ENCODE measurements at places on chromosomes 2 and 18.

GRCh38 chr2:16067866-16068551, 127.7 kb downstream of the MYCN start:
- no peak for DNase-seq

DNA sequence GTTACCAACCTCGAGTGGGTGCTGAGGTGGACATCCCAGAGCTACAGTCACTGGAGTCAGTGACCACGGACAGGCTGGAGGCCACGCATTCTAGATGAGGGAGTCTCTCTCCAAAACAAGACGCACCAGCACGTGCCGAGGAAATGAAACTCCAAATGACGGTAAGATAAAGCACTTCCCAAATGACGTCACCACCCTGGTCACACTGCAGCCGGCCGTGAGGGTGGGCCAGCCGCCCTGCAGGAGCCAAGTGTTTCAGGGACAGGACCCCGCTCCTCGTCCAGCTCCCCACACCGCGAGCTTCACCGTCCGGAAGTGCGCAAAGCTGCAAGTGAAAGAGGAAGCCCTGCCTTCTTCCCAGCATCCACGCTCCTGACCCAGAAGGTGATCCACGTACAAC, 99.4 kb downstream of the ZNF516 start:
- DNase-seq, result no peak

DNA sequence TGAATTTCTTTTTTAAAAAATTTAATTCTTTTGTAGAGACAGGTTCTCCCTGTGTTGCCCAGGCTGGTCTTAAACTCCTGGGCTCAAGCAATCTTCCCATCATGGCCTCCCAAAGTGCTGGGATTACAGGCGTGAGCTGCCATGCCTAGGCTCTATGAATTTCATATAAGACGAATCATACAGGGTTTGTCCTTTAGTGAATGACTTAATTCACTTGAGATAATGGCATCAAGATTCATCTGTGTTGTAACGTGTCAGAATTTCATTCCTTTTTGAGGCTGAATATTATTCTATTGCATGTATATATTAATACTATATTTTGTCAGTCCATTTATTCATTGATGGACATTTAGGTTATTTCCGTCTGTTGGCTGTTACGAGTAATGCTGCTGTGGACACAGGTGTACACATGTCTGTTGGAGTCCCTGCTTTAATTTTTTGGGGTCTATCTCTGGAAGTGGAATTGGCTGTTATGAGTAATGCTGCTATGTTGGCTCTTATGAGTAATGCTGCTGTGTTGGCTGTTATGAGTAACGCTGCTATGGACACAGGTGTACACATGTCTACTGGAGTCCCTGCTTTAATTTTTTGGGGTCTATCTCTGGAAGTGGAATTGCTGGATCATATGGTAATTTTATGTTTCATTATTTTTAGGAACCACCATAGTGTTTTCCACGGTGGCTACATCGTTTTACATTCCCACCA, 210.6 kb downstream of the CAMKMT start:
- DNase-seq, result no peak

DNA sequence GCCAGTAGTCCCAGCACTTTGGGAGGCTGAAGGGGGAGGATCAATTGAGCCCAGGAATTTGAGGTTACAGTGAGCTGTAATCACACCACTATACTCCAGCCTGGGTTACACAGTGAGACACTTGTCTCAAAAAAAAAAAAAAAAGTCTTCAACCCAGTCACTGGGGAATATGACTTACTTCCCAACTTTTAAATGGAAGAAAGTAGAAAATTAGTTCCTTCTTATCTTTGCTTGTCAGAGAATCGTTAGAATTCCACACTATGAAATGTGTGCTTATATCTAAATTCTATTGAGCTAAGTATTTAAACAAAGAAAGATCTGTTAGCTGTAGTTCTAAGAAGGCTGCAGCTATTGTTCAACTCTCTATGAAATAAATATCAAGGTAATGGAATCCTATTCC, 22.4 kb downstream of the DYNC2LI1 start:
- no peak for DNase-seq

DNA sequence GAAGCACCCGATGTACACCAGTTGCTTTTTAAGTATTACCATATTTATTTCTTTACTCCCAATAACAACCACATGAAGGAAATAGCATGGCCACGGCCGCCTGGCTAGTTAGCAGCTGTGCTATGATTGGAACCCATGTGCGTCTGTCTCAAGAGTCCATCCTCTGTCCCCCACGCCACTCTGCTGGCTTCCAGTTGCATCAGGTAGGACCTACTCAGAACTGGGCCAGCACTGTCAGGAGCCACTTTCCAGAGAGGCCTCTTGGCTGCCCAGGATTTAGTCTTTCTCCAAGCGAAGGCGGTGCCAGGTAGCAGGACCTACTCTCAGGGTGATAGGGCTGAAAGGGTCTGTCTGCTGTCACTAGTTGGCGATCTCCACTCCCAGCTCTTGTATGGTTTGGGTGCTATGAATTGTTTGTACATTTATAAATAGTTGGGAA, 22.1 kb downstream of the ASB18 start:
- DNase-seq, result no peak

DNA sequence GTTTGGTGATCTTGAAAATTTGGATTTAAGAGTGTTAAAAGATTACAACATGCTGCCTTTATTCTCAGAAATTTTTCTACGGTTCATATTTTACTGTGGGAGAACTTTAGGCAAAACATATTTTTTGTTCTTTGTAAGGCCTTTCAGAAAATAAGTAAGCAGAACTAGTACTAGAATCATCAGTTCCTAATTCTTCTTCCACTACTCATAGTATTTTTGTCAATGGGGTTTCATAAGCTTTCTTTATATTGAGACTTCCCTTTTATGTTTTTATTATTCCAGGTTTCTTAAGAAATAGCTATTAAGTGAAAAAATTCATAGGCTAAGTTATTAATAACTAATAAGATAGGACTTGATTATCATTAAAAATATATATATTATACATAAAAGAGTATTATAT, 12.4 kb downstream of the UGGT1 start:
- DNase-seq, result no peak

DNA sequence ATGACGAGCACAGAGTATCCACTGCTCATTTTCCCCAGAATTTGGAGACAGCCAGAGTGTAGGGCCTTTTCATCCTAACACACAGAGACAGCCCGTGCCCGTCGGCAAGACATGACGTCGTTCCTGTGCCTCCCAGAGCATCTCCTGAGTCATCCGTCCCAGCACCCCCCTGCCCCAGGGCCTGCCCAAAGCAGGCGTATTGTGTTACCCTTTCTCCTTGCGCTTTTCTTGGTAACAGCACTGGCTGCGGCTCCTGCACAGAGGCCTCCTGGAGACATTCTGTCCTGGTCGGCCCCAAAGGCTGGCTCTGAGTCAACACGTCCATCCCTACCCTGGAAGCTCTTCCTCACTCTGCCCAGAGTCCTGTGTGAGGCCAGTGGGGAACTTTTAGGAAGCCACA, 217.1 kb downstream of the KLHL29 start:
- no peak for DNase-seq

GRCh38 chr18:79348066-79348465, 47.7 kb upstream of the NFATC1 start:
- no peak for DNase-seq

DNA sequence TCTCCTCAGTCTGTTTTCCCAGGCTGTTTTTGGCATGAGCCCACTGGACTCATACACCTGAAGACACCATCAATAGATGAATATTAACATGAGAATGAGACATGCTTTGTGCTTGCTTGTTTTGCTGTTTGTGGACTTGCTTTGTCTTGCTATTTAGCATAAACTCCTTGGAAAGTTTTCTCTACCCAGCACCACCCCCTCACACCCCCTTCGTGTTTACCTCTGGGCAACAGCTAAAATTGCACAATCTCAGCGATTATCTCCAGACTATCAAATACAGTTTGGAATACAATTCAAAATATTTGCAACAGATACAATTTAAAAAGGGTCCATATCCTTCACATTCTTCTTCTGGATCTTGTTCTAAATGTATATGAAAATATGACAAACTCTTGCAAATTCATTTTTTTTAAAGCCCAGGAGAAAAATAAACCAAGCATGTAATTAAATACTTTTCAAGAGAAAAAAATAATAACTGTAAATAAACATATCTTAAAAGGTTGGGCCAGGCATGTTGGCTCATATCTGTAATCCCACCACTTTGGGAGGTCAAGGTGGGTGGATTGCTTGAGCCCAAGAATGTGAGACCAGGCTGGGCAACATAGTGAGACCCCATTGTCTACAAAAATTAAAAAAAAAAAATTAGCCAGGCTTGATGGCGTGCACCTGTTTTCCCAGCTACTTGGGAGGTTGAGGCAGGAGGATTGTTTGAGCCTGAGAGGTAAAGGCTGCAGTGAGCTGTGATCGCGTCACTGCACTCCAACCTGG, 32.3 kb upstream of the PMAIP1 start:
- no peak for DNase-seq

- DNase-seq, result no peak
These were observed 113.2 kb downstream of the ARHGEF4 start for GRCh38 chr2:130949954-130950353.

DNA sequence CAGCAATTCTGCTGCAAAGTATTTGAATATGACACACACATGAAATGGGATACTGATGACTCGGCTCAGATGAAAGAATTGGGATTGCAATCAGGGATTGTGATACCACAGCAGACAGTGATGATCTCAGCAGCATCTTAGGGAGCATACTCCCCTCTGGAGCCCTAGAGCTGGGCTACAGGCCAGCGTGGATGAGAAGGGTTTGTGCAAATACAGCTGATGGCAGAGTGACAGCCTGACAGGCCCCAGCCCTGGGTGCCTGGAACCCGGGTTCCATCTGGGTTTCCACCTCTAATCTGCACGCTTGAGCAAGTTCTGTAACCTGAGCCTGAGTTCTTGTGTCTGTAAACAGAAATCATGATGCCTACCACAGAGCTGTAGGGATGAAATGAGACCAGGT, 418.0 kb downstream of the LRATD1 start:
- DNase-seq, result no peak

DNA sequence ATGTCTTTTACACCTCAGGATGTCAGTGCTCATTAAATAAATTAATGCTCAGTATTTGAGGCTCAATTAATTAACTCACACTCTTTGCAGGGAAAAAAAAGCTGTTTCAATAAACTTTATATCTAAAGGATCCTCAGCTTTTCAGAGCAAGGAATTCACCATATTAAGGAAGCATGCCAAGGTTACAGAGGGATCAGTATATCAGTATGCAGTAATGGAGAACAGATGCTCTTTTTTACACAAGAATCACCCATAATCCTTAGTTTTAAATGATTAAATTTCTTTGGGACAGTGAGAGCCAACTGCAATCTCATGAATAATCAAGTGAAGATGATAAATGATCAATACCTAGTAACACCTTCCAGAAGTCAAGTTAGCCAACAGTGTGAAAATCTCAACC, 14.9 kb upstream of the LCT start:
- no peak for DNase-seq

- DNase-seq, result no peak
These were observed 22.7 kb downstream of the FARP2 start for GRCh38 chr2:241378816-241379215.

- no peak for DNase-seq
These were observed 79.6 kb upstream of the UBXN4 start for GRCh38 chr2:135662088-135662487.

GRCh38 chr2:41294331-41294730, 753.5 kb upstream of the PKDCC start:
- no peak for DNase-seq

GRCh38 chr2:68091439-68092034, 28.7 kb upstream of the C1D start:
- no peak for DNase-seq

Data from activated naive CD8-positive, alpha-beta T cell treated with anti-CD3 and anti-CD28 coated beads, Interleukin-2, amount 50 U/mL, for 24 hours (primary cell).